ENCODE measurements at places on chromosomes 3 and 15.
A peak's percentile ranks its signal among the peaks of the same experiment; 100 is the strongest.

DNA sequence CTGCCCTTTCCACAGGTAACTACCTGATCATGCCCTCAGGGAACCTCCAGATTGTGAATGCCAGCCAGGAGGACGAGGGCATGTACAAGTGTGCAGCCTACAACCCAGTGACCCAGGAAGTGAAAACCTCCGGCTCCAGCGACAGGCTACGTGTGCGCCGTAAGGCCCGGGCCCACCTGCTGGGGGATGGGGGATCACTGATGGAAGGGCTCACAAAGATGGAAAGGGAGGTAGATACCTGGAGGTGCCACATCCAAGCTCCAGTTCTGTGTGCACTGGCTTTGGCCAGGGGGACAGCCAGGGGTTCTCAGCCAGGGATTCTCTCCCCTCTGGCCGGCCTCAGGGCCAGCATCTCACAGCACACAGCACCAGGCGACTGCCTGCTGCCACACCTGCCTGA lies 59.4 kb downstream of the BOC start:
- no peak for DNase-seq

- DNase-seq = peak; percentile 7
Observed at GRCh38 chr3:140763532-140763931, 85.7 kb downstream of the TRIM42 start.

DNA sequence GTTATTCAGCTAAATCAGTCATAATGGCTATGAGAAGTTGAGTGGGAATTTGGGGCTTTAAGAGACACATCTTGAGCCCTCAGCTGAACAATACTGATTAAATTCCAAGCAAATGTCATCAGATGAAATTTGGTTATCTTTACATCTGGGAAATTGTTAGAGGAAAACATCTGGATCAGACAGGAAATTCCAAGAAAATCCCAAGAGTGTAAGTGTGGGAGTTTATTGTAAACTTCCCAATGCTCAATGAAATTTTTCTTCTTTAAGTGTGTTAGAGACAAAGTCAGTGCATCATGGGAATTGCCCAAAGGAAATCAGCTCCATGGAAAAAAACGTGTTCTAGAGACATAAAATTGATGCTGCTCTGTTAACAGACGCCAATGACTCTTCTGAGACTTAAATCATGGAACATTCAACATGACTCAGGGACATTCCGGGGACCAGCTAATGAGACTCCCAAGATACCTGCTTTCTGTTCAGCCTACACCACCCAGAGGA lies 19.8 kb upstream of the DCLK3 start:
- DNase-seq = no peak

DNA sequence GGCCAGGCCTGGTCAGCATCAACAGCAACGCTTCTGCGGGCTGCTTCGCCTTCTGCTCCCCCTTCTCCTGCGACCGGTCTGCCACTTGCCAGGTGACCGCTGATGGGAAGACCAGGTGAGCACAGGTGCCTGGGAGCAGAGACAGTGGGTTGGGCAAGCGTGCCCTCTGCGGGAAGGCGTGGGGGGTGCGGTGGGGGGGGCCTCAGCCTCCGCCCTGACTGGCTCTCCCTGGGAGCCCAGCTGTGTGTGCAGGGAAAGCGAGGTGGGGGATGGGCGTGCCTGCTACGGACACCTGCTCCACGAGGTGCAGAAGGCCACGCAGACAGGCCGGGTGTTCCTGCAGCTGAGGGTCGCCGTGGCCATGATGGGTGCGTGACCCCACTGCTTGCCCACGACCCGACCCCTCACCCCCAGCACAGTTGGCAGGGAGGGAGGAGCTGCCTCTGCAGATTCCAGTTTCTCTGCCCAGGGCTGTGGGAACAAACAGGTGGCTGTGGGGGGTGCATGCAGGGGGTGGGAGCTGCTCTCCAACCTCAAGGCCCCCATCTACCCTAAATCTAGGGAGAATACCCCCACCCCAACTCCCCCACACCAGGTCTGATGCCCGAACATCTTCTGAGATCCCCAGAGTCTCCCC lies 8.8 kb downstream of the STAB1 start:
- DNase-seq = peak; percentile 62

DNA sequence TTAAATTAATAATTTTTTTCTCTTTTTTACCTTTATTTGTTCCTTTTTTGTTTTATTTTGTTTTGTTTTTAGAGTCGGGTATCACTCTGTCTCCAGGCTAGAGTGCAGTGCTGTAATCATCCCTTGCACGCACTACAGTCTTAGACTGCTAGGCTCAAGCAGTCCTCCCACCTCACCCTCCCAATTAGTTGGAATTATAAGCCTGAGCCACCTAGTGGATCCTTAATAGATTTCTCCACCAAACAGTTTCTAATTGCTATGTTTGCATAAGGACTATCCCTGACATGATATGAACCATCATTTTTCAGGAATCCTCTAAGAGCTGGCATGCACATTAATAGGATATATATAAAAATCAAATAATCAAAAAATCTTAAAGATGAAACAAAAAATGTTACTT lies 993.2 kb downstream of the OTOL1 start:
- peak; percentile 57 for DNase-seq

- DNase-seq = peak; percentile 30
Observed at GRCh38 chr3:165635791-165636683, 201.2 kb downstream of the BCHE start.

DNA sequence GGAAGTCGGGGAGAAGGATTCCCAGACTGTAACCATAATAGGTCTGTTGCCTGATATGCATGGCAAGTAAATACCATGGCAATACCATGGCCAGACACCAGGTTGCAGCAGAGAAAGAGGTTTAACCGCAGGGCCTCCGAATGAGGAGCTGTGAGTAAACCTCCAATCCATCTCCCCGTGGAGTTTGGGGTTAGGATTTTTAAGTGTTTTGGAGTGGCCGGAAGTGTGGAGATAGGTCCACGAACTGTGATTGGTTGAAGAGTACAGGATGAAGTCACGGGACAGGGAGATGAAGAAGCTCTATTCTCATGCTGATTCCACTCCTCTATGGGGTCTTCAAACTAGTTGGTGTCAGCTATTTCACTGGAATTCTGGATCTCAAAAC lies 127.9 kb downstream of the ST8SIA2 start:
- peak; percentile 89 for DNase-seq

DNA sequence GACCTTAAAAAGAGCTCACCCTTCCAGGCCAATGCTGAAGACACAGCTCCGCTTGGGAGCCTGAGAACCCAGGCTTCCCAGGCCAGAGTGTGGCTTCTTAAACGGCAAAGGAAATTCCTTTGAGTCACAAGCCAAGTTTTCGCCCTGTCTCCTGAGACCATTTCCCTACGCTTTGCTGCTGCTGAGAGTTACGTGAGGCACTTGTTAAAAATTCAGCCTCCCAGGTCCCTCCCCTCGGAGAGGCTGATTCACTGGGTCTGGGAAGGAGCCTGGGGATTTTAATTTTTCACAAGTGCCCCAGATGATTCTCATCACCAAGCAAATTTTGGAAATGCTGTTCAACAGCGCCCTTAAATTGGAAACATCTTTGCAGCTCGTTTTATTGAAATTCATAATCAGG lies 25.5 kb downstream of the RLBP1 start:
- DNase-seq = no peak

GRCh38 chr15:59659366-59659765 lies 2.1 kb upstream of the GTF2A2 start:
- no peak for DNase-seq

GRCh38 chr3:37952564-37952963 lies 38.0 kb upstream of the VILL start:
- no peak for DNase-seq

DNA sequence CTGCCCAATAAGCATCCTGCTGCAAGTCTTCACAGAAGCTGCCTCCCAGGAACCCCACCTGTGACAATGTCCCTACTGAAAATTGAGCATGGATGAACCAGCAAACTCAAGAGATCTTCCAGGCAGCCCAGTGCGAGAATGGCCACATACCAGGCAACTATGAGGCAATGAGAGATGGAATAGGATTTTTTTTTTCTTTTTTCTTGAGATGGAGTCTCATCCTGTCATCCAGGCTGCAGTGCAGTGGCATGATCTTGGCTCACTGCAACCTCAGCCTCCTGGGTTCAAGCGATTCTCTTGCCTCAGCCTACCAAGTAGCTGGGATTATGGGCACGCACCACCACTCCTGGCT lies 60.9 kb upstream of the ARL8B start:
- DNase-seq = no peak

DNA sequence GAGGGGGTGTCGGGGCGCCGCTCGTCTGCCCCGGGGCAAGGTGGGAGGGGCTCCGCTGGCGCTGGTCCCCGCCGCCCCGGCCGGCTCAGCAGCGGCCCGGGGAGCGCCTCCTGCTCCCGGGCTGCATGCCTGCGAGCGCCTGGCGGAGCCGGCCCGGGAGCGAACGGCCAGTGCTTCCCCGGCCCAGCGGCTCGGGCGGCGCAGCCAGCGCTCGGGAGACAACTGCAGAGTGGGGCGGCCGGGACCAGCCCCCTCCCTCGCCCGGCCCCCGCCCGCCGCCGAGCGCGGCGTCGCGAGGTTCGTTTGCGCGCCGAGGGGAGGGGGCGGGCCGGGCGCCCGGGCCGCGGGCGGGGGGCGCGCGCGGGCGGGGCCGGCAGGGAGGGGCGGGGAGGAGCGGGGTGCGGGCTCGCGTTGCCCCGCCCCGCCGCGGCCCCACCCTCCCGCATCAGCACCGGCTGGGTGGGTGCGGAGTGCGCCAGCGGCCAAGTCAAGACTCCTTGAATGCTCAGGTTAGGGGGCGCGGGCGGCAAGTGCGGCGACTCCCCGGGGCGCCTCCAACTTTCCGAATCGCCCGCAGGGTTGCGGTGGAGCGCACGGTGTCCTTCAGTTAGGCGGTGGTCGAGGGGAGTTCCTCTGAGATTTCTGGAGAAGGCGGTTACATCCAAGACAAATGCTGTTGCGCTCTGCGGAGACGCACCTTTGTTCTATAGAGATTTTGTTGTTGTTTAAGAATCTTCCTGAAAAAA lies at the start of gene RGMA:
TSS of gene RGMA (minus strand) at position 231 of the 746 bp plus-strand sequence. CDS start 279 bp downstream, outside the sequence.
- peak; percentile 56 for DNase-seq

- DNase-seq = no peak
Observed at GRCh38 chr15:96390986-96391385, 60.5 kb downstream of the NR2F2 start.

DNA sequence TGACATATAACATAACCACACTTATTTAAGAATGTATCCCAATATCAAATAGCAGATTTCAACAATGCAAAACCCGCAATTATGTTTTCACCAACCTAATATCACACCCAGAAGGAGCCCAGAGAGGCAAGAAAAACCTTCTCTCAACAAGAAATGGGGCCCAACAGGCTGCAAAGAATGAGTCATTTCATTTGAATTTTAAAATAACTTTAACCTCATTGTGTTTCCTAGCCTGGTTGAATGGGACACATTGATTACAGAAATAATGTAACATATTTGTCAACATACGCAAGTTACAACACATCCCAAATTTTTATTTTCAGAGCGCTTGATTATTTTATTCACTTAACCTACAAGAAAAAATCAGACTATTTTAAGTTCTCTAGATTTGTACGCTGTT lies 365.1 kb upstream of the SLCO3A1 start:
- no peak for DNase-seq

- DNase-seq = peak; percentile 1
Observed at GRCh38 chr3:88180398-88180999, 30.7 kb downstream of the C3orf38 start.

- peak; percentile 66 for DNase-seq
Observed at GRCh38 chr3:160400030-160400701, 716 bp downstream of the SMC4 start.

GRCh38 chr3:169147238-169148008 lies 516.1 kb downstream of the MECOM start:
- peak; percentile 72 for DNase-seq

DNA sequence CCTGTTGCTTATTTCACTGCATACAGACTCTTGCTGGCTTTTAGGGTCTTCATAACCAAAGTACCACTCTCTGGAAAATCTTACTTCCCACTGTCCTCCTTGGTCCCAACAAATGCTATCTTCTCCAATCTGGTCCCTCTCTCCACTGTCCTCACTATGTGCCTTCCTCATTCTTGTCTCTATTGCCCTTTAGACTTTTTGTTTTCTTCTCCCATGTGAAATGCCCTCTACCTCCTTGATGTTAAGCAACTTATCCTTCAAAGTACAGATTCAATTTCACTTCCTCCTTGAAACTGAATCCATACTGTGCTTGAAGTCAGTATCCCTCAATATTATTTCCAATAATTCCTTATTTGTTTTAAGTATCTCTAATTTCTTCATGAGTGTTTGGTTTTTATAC lies 60.8 kb downstream of the CGGBP1 start:
- no peak for DNase-seq

DNA sequence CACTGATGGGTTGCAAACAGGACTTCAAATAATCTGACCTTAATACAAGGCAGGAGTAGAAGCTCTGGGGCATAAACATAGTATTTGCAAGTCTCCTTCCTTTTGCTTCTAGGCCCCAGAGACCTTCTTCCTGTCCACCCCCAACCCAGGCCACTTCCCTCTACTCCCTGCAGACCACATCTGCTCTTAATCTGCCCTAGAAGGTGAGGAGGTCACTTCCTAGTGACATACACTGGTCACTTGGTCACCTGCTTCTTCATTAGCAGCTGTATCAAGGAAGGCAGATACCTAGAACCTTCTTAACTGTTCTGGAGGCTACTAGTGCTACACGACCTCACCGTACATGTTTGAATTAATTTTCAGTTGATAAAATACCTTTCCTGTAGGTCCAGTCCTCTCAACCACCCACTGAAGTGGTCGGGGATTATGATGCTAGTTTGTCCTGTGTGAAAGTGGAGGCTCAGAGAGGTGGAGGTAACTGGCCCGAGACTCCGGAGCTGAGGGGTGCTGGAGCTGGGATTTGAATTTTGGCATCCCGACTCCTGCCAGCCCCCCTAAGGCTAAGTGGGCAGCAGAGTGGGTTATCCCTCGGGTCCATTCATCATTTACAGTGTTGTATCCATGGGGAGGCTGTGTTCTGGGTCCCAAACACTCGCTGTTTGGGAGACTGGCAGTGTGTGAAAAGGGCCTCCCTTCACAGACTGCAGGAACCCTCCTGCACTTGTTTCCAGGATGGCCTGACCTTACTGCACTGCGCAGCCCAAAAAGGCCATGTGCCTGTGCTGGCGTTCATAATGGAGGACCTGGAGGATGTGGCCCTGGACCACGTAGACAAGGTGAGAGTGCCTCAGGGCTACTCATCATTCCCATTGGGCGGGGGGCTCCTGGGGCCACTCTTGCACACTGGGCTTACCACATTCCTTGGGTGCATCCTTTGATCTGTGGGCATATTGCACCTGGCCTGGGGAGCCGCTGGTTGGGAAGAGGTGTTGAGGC lies 13.9 kb downstream of the ANKDD1A start:
- DNase-seq = no peak

DNA sequence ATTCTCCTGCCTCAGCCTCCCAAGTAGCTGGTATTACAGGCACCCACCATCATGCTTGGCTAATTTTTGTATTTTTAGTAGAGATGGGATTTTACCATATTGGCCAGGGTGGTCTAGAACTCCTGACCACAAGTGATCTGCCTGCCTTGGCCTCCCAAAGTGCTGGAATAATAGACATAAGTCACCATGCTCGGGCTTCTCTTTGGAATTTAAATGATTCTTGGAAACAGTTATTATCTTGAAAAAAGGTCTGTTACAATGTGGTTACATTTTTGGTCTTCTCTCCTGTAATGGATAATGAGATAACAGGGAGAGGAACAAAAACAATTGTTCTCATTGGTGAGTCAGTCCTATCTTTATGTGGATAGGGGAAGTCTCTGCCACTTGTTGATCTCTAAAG lies 59.8 kb upstream of the AADACL2 start:
- DNase-seq = no peak
